NCI-H1417 treated with DMSO at 0.1 percent for 48 hours (cell line): ENCODE measurements at places on chromosomes 3 and 15.

GRCh38 chr3:169077394-169077906, 586.1 kb downstream of the MECOM start:
- DNase-seq = no peak

- no peak for DNase-seq
These were observed 28.7 kb upstream of the PLOD2 start for GRCh38 chr3:146189519-146190173.

GRCh38 chr15:57541271-57541670, 50.4 kb upstream of the MYZAP start:
- no peak for DNase-seq

DNA sequence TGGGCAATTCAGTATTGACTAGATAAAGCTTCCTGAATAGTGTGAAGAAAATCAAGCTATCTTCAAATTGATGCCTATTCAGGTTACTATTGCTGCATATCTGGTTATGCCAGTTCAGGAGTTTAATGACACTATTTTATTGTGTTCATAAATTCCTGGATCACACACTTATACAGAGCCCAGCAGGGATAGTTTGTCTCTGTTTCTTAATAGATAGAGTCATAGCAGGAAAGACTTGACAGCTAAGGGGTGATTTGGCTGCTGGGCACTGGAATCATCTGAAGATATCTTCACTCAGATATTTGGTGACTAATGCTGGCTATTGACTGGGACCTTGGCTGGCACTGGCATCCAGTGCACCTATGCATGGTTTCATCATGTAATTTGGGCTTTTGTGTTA, 187.8 kb downstream of the PYDC2 start:
- DNase-seq = no peak

DNA sequence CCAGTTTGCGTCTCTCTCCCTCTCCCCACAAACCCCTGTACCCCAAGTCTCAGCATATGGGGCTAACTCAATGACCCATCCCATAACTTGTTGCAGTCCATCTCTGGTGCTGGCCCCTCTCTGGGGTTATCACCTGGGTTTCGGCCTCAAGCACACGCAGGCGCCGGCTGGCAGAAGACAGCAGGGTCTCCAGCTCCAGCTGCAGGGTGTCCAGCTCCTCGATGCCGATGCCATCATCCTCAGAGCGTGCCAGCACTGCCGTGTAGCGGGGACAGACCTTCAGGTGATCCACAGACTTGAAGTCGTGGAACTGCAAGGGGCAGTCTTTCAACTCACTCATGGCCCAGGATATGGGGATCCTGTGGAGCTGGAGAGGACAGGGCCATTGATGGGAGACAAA, 1.1 kb downstream of the TADA3 start:
- DNase-seq = no peak

GRCh38 chr3:124444896-124445295, 285.4 kb upstream of the UMPS start:
- no peak for DNase-seq

DNA sequence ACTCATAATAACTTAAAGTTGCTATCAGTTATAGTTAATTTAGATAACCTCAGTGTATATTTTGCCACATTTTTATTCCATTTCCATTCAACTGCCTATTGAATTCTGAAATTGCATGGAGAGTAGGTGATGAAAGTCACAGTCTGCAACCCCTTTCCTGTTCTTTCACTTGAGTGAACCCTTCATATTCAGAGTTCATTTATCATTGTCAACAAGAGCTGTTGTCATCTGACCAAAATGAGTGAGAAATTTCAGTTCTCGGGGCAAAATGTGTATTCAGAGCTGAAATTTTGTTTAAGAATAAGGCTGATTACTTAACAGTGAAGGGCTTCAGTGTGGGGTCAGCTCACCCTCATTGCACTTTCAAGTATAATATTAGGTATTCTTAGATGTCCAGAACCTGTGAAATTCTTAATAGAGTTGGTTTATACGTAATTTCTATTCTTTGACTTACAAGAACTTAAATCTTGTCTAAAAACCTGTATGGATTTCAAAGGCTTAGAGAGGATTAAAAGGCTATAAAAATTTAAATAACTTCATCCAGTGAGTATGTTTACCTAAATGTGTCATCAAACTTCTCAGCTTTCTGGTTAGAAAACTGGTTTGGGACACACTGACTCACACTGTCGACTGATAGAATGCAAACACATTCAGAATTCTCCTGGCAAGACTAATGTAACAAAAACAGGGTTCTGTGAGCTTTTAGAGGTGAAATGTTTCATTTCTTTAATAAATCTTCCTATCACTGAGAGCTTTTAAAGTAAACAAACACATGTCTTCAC, 92.2 kb downstream of the CMSS1 start:
- no peak for DNase-seq

GRCh38 chr3:50135964-50136363, 19.2 kb upstream of the SEMA3F start:
- DNase-seq = no peak

DNA sequence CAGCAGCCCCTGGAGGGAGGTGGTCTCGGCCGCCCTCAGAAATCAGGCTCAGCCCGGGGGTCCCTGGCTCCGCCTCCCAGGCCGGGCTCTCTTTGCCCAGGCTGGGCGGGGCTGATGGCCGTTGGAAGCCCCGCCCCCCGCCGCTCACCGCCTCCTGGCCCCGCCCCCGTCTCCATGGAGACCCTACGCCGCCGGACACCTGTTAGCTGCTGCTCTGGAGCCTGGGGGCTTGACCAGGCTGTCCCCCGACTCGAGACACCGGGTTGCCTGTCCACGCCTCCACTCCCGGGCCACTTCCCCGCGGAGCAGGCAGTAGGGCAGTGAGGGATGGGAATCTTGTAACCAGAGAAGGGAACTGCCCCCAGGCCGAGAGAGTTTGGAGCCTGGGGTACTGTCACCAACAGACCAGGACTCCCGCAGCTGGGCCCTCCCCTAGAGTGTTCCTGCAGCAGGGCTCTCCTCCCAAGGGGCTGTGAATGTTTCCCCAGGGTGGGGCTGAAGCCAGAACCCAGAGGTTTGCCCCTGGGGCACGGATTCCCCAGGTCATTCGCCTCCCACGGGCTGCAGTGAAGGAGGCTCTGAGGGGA, 27.8 kb upstream of the RPL32 start:
- DNase-seq = no peak
